ENCODE measurements at places on chromosomes 7 and 10.
A peak's percentile ranks its signal among the peaks of the same experiment; 100 is the strongest.

DNA sequence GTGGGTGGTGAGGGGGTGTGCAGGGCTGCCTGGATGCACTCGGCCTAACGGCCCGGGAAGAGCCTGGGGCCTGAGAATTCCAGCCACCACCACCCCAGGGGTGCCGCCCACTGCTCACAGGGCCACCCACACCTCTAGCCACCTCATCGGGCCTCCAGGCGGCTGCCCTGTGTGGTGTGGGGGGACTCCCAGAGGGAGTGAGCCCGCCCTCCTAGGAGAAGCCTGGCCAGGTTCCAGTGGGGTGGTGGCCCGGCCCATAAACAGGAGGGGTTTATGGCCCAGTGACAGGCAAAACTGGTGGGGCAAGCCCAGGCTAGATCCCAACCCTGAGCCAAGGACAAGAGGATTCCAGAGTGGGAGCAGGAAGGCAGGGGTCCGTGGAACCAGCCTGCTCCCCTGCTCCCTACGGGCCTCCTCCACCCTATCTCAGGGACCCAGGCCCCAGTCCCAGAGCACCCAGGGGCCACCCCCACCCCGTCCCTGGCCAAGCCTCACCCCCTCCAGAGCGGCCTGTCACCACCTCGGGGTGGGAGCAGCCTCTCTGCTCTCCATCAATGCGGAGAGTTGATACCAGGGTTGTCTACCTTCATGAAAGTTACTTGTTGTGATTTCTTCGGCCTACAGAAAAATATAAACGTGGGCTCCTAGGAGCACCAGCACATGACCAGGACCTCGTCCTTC is 20.2 kb upstream of the PDGFA start:
- DNase-seq = peak; percentile 63

- DNase-seq = peak; percentile 79
Measured at GRCh38 chr10:70652761-70653657, 19.3 kb upstream of the ADAMTS14 start.

GRCh38 chr10:86981716-86982115 is 13.4 kb downstream of the ADIRF start:
- no peak for DNase-seq

DNA sequence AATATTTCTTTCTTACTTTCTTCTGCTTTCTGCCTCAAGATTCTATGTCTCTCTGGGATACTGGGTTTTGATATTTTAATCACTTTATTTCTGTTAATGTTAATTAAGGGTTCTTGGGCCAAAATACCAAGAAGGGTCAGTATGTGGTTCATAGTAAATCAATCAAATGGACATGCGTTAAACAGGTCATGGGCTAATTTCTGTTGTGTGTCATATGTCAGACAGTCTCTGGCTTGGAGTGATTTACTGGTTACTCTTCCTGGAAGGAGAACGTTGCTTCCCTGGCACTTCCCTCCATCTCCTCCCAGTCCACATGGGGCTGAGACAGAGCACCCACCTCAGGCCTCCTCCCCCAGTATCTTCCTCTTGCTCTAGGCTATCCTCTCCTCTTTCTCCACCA is 489.1 kb downstream of the SUGCT start:
- no peak for DNase-seq

DNA sequence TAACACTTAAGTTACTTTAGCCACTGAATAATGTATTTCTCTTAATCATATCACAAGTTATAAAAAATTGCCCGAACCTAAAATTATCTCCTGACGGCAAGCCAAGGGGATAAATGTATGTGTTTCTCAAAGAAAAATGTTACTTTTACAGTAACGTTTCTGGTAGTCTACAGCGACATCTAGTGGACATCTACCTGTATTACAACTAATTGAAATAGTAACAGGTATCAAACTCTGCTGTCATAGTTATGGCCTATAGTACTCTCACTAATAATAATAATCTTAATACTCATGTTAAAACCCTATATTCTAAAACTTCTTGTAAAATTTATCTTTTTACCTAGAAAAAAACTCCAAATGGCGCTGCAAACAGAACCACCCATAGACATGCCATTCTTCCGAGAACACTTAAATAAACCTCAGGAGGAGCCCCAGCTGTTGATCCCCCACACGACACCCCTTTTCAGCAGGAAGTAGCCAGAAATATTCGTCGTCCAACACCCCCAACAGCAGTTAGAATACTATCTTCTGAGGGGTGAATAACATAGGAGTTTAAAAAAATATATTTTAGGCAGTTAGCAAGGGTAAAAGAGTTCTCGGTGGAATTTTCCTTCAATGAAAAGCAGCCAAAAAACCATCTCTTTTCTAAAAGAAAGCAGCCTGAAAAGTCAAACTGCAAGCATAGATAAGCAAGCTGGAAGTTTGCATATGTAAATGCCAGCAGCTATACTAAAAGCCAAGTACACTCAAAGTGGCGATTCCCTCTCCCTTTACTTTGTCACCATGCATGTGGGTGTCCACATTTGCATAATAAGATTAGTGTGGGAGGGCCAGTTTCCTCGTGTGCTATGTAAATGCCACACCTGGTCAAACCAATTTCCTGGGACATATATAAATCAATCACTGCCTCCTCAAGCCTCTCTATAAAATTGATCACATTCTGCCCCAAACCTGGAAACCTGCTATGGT is 40.5 kb upstream of the ZNF107 start:
- DNase-seq = no peak

DNA sequence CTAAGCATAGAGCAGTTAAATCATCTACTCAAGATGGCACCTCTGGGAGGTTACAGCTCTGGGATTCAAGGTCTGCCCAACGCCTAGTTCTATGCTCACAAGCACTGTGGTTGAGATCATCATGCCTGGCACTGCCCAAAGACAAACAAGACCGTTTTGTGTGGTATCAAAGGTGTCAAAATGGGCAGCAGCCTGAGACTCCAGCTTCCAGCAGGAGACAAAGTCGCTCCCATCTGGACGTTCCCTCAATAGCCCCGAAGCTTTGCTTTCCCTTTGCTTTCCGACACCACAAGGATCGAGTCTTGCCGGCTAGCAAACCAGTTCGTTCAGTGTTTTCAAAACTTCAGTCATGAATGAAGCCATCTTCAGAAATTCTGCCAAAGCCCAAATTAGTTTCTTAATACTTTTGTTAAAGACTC is 5.1 kb downstream of the HABP2 start:
- no peak for DNase-seq

DNA sequence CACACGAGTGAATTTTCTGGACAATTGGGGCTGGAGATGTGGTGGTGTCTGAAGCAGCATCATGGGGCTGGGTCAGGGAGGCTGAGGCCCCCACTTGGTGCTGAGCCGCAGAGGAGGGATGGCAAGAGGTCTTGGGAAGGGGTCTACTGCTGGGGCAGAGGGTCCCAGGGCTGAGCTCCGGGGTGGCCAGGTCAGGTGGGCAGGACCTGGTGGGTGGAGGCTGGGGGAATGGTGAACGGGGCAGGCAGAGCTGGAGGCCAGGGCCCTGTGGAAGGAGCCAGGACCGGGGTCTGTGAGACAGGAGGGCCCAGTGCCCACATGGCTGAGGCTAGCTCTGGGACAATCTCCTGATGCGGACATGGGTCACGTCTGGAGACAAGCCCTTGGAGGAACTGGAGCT is 20.4 kb upstream of the LFNG start:
- DNase-seq = no peak

GRCh38 chr7:137606061-137606674 is 240.6 kb downstream of the DGKI start:
- no peak for DNase-seq

DNA sequence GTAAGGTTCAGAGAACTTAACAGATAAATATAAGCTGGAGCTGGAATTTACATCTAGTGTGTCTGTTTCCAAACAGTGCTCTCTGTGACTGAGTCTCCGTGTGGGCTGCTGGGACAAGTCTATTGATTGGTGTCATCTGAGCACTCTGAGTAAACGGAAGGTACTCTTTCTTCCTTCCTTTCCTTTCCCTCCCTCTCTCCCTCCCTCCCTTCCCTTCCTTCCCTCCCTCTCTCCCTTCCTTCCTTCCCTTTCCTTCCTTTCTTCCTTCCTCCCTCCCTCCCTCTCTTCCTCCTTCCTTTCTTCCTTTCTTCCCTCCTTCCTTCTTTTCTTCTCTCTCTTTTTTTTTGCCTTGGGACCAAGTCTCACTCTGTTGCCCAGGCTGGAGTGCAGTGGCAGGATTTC is 61.8 kb downstream of the ANKRD61 start:
- DNase-seq = peak; percentile 6

DNA sequence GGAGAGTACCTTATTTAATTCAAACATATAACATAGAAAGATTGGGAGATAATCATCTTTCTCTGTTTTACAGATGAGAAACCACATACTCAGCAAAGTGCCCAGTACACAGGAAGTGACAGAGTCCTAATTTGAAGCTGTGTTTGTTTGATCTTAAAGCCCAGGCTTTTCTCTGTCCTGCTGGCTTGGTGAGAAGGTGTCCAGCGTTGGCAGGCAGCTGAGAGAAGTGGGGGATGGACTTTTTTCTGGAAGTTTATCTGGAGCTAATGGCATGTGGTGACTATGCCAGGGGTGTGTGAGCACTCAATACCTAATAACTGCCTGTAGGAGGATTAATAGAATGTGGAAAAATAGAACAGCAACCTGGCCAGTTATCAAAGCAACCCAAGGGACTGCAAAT is 60.8 kb downstream of the NPSR1 start:
- no peak for DNase-seq

GRCh38 chr10:59823111-59823510 is 69.9 kb upstream of the MRLN start:
- DNase-seq = no peak

DNA sequence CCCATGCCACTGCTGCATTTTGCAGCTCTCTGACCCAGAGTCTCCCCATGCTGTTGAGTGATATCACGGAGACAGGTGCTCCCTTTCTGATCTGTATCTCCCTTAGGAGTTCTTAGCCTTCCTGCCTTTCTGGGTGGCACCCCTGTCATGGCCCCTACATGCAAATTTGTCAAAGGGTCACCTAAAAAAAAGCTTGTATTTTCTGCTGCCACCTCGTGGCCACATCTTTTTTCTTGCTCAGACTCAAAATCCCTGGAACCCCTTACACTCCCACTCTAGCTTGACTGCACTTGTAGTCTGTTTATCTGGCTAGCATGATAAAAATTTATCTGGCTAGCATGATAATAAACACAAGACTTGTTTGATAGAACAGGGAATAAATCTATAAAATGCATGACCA is 809.1 kb downstream of the SORCS1 start:
- DNase-seq = no peak

GRCh38 chr7:38858259-38858884 is 50.6 kb downstream of the VPS41 start:
- DNase-seq = no peak

DNA sequence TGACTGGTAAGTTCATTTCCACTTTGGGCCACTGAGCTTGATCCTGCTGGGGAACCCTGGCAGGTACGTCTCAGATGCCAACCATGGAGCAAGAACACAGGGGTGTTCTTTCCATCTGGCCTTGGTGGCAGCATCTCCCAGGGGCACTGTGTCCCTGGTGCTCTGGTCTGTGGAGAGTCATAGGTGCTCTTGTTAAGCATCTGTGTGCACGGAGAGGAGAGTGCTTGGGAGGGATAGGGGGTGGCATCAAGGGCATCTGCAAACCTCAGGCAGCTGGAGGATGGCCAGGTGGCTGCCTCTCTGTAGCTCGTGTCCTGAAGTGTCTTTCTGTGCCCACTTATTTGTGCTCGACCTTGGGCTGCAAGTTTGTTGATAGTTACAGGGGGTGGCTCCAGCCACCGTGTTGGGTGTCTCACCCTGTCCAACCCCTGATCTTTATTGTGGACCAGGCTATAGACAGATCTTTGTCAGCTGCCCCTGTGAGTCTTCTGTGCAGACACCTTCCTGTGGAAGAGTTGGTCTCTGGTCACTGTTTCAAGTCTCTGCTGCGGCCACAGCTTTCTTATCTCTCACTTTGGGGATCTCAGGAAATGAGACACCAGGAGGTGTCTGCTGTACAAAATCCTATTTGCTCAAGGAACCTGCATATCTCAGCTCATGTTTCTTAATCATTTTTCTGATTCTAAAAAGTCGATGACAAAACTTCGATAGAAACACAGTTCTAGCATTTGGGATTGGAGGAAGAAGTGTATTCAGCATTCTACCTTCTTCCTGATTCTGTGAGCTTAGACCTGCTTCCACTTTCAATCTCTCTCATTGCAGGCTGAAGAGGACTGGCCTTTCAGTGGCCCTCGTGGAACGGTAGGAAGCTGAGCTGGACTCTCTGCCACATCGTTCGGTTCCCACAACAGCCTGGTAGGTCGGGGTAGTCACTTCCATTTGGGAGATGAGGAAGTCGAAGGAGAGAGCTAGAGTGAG is 17.2 kb upstream of the GIMAP8 start:
- DNase-seq = no peak

GRCh38 chr10:77016278-77016815 is 621.3 kb downstream of the KCNMA1 start:
- DNase-seq = no peak

DNA sequence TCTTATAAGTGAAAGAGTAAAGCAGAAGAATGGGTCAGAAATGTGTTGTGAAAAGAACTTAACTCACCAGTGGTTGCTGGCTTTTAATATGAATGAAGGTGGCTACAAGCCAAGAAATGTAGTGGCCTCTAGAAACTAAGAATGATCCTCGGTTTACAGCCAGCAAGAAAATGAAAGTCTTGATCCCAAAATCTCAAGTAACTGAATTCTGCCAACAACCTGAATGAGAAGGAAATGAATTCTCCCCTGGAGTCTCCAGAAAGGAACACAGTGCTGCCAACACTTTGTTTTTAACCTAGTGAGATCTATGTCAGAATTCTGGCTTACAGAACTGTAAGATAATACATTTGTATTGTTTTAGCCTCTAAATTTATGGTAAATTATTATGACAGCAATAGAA is 193.0 kb downstream of the FZD1 start:
- no peak for DNase-seq

DNA sequence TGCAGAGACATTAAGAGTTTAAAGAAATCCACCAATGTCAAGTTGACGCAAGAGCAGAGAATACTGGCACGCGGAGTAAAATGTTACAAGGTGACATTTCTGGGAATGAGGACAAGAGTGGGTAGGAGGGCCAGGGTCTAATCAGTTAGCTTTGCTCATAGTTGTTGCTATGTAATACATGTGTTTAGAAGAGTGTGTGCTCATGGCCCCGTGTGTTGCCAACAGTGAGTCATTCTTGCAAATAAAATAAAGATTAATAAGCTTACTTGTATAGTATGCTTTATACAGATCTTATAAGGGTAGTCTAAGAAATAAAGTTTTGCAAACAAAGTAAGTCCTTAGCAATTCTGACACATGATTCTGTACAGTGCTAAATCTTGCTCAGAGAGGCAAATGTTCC is 64.5 kb downstream of the DNMBP start:
- no peak for DNase-seq

GRCh38 chr7:116899308-116899707 is 36.9 kb downstream of the CAPZA2 start:
- no peak for DNase-seq

DNA sequence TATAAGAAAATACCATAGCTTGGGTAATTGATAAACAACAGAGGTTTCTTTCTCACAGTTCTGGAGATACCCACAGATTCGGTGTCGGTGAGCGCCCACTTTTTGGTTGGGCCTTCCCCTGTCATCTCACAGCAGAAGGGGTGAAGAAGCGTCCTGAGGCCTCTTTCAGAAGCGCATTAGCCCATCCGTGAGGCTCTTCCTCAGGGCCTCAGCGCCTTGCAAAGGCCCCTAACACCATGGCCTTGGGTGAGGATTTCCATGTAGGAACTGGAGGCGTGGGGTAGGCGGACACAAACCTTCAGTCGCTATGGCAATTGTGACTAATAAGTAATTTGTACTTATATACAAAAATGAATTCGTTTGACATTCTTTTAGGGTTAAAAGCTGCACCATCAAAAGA is 316.0 kb downstream of the PTPRN2 start:
- no peak for DNase-seq

Data from aorta (tissue), 5 donors.